Esophagus squamous epithelium (tissue), 5 donors: ENCODE measurements at places on chromosomes 2 and 18.

DNA sequence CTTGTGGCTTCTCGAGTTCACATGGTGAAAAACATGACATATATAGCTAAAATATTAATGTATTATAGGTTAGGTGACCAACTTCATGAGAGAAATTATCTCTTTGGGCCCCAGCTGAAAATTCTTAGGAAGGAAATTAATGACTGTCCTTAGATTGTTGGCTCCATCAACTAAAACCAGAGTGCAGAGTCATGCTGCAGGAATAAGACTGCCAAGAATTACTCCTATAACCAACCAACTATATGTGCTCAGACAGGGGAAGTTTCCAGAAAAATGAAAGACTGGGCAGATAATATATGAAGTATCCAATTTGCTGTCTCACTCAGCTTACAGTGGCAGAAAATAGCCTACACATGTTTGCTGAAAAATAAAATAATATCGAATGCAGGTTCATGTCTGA lies 71.0 kb upstream of the TMEFF2 start:
- no peak for DNase-seq
- H3K4me1 ChIP-seq: no peaks in the 10 kb centered on the region
- no peak overlapping the region for H3K27ac ChIP-seq
- no peak overlapping the region for H3K4me3 ChIP-seq

GRCh38 chr18:78419171-78419570 lies 560.4 kb upstream of the SALL3 start:
- H3K4me1 ChIP-seq: no peaks in the 10 kb centered on the region
- no peaks in the 10 kb centered on the region for H3K27me3 ChIP-seq
- no peak overlapping the region for H3K27ac ChIP-seq
- H3K4me3 ChIP-seq: no peak overlapping the region
- no peaks in the 10 kb centered on the region for H3K36me3 ChIP-seq
- DNase-seq: no peak

GRCh38 chr2:240402566-240403272 lies 32.7 kb upstream of the GPC1 start:
- DNase-seq: no peak
- no peaks in the 10 kb centered on the region for H3K27me3 ChIP-seq
- H3K4me3 ChIP-seq: no peak overlapping the region
- no peaks in the 10 kb centered on the region for H3K36me3 ChIP-seq
- H3K27ac ChIP-seq: no peak overlapping the region
- H3K4me1 ChIP-seq: peaks cover 6% of the 10 kb centered on the region

DNA sequence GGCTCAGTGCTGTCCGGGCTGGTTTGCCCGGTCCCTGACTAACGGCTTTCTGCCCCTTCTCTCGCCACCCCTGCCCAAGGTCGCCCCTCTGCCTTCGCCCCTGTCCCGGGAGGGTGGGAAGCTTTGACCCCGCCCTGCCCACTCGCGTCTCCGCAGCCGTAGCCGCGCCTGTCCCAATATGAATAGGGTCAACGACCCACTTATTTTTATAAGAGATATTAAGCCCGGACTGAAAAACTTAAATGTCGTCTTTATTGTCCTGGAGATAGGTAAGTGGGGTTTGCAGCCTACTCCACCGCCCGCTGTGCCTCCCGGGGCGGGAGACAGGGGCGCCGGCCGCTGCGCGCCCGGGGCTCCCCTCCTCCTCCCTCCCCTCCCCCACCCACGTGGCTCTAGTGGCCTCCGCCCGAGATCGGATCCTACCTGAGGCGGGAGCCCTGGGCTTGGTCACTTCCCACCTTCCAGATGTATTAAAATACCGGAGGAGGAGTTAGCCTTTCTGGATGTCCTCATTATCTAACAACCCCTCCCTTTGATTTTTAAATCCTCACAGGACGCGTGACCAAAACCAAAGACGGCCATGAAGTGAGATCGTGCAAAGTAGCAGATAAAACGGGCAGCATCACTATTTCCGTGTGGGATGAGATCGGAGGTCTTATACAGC lies 633 bp downstream of the NABP1 start:
- peaks cover 23% of the 10 kb centered on the region for H3K36me3 ChIP-seq
- no peaks in the 10 kb centered on the region for H3K4me1 ChIP-seq
- H3K27ac ChIP-seq: peak overlapping the region; percentile 92
- no peaks in the 10 kb centered on the region for H3K27me3 ChIP-seq
- peak overlapping the region; percentile 81 for H3K4me3 ChIP-seq

GRCh38 chr2:109258905-109259540 lies 130.0 kb downstream of the SH3RF3 start:
- no peaks in the 10 kb centered on the region for H3K27me3 ChIP-seq
- H3K27ac ChIP-seq: no peak overlapping the region
- DNase-seq: no peak

DNA sequence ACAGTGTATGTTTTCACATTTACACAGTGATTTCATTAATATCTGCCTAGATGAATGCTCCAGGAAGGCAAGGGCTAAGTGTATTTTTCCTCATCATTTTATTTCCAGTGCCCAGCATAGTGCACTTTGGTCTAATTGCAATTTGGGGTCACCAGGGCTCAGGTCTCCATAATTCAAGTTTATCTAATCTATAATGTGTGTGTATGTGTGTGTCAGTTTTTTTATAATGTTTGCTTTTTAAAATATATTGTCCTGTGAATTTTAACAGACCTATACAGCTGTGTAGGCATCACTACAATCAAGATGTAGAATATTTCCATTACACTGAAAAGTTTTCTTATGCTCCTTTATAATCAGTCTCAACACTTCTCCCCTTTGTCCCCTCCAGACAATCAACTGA lies 620.4 kb downstream of the STK39 start:
- no peak overlapping the region for H3K4me3 ChIP-seq
- DNase-seq: no peak
- no peaks in the 10 kb centered on the region for H3K36me3 ChIP-seq
- no peaks in the 10 kb centered on the region for H3K4me1 ChIP-seq
- H3K27me3 ChIP-seq: no peaks in the 10 kb centered on the region
- H3K27ac ChIP-seq: no peak overlapping the region
